Esophagus squamous epithelium (tissue), 5 donors: ENCODE measurements at places on chromosomes 6 and 20. TPM values are rescaled to one million over a fixed set of nuclear protein-coding genes. Genes with fewer than 3 reads are reported as not detected.

The STMND1 gene
- total RNA-seq, result not detected

The PRKN gene
- total RNA-seq, result 0.70 TPM

The SMIM26 gene
- 90.2 TPM for total RNA-seq

The PPIL6 gene
- 2.0 TPM for total RNA-seq

The NCOA5 gene
- 20.7 TPM for total RNA-seq

The ISM1 gene
- total RNA-seq, result 2.3 TPM

The COX4I2 gene
- 3.1 TPM for total RNA-seq

GRCh38 chr6:135887069-135887468, 35.6 kb downstream of the PDE7B start:
- DNase-seq, result no peak

DNA sequence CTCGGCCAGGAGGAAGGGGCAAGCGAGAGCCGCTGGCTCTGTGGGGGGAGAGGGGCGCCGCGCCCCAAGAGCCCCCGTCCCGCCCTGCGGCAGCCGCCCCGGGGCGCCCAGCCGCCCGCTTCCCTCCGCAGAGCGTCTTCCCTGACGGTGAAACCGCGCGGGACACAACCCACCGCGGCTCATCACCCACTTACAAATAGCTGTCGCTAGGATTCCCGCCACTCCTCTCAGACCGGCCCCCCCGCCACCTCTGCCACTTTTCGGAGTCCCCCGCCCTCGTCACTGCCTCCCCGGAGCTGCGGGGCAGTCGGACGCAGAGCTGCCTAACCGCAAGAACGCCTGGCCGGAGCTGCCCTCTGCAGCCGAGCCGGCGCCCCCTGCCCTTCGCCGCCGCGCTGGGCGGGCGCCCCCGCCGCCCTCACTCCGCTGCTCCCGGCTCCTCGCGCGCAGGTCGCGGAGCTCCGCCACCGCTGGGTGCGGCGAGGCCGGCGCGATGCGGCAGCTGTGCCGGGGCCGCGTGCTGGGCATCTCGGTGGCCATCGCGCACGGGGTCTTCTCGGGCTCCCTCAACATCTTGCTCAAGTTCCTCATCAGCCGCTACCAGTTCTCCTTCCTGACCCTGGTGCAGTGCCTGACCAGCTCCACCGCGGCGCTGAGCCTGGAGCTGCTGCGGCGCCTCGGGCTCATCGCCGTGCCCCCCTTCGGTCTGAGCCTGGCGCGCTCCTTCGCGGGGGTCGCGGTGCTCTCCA, at the start of gene SLC35D3:
Gene SLC35D3, plus strand, starts transcription at position 366 of the 749 bp plus-strand sequence. Its CDS starts 128 bp downstream, at position 494.
- DNase-seq, result no peak

GRCh38 chr20:62363920-62364851, 2.9 kb downstream of the LAMA5 start:
- no peak for DNase-seq

GRCh38 chr20:9392892-9393857, 121.2 kb upstream of the LAMP5 start:
- DNase-seq, result no peak

GRCh38 chr6:121917834-121918559, 481.5 kb upstream of the HSF2 start:
- no peak for DNase-seq

DNA sequence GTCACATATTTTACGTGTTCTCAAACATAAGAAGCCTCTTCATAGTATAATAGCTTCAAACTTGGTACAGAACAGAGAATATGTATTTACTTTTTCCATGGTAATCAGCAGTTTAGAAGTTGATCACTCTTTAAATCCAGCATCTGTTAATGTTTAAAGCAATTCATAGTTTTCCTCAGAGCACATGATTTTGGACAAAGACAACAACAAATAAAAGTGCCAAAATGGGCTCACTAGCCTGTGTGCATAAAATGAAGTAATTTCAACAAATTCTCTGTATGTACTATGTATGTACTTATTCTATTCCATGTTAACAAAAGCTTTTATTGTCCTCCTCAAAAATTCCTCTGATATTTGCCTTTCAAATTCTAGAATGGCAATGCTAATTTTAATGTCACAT, 38.1 kb upstream of the UST start:
- no peak for DNase-seq

DNA sequence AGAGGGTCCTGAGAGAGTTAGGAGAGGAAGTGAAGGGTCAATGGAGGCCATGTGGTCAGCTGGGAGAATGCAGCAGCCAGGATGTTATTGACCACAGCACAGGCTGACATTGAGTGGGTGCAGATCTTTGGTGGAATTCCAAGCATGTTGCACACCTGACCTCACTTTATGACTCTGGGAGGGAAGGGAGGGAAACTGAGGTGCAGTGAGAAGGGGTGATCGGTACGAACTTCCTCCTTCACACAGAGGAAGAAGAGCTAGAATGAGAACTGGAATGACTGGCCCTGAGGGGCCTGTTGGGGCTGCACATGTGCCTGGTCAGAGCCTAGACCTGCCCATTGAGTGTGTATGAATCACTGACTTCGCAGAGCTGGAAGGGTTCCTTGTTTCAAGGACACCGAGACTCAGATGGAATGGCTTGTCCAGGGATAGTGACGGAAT, 9.8 kb downstream of the FAM83D start:
- no peak for DNase-seq

- no peak for DNase-seq
Measured at GRCh38 chr6:139960671-139961070, 586.2 kb upstream of the CITED2 start.

DNA sequence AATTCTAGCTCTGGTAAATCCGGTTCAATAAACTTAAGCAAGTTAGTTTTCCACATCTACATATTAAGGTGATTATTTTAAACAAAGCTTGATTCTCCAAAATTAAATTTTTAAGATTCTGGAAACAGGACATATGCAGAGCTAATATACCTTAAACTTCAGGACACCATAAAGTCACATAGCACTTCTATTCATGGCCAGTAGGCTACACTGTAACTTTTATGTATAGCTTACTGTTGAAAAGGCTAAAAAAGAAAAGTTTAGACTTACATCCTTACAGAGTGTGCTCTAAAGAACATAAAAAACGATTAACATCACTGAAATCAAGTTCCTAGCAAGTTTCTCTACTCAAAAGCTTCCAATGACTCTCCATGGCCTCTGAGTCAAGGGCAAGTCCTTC, 224.7 kb downstream of the PTPRK start:
- no peak for DNase-seq

- DNase-seq, result no peak
Measured at GRCh38 chr20:49320460-49320859, 42.6 kb upstream of the ZNFX1 start.

DNA sequence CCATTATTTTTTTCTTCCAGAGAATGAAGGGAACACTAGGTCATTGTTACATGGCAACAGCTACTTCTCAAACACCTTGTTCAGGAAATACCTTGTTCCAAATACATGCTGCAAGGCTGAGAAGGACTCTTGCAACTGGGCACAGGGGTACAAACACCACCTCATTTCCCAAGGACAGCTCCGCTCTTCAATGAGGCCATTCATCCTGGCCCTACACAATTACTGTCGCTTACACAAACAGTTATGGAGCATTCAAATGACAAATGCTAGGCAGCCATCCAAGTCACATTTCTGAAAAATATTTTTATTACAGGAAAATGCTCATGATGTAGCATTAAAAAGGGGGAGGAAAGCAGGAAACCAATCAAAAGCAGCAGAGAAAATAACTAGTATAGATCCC, 611.9 kb downstream of the DHX35 start:
- no peak for DNase-seq

DNA sequence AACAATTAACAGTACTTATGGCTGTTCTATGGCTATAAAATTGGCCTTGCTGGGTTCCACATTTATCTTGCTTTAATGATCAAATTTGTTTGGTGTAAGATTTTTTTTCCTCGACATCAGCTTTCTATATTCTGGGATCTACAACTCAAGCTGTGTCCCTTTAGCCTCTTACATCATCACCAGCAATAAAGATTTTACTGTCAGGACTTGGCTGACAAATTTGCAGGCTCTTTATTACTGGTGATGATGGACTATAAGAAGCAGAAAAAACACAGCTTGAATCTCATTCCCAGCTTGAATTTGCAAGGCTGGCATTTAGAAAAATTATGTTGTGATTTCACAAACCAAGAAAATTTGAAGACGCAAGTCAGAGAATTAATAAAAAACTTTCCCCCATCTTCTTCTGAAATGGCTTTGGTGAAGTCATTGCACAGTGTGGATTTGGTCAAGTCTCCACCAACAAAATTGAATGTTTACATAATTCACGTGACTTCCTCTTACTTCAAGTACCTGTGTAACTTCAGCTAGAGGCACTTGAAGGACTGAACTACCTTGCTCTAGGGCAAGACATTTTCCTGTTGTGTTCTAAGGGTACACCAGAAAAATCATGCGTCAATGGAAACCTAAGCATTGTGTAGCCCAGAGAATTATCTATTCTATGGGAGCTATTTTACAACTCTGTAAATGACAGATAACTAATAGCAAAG, 175.0 kb downstream of the CBLN4 start:
- DNase-seq, result no peak

DNA sequence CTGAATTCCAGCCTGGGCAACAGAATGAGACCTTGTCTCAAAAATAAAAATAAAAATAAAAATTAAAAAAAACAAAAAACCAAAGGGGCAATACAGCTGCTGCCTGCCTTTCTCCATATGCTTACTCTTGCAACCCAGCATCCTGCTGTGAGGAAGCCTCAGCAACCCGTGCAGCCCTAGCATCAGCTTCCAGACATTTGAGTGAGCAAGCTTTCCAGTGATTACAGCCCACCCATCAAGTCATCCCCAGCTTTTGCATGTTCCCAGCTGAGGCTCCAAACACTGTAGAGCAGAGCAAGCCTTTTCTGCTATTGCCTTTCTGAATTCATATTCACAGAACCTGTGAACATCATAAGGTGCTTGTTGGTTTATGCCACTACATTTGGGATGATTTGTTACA, 93.8 kb downstream of the SASH1 start:
- DNase-seq, result no peak

DNA sequence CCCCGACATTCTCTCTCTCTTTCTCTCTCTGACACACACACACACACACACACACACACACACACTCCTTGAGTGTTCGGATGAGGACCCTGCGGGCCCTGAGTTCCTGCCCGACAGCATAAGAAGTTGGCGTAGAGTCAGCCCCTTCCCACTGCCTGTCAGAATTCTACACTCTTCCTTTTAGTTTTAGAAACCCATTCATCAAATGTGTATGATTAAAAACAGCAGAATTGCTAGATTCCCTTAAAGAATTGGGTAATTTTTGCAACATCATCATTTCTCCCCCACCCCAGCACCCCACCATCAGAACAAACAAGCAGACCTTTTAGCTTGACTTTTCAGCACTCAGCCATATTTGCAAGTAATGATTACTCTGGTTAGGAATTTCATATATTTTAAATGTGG, 322.8 kb downstream of the FARS2 start:
- no peak for DNase-seq

- DNase-seq, result no peak
Measured at GRCh38 chr6:165835410-165835851, 172.4 kb upstream of the PDE10A start.

- no peak for DNase-seq
Measured at GRCh38 chr20:46304361-46304760, 3.9 kb downstream of the CDH22 start.
